ENCODE measurements at places on chromosomes 4 and X.

GRCh38 chr4:134668237-134668636, 466.6 kb upstream of the PABPC4L start:
- DNase-seq: no peak

DNA sequence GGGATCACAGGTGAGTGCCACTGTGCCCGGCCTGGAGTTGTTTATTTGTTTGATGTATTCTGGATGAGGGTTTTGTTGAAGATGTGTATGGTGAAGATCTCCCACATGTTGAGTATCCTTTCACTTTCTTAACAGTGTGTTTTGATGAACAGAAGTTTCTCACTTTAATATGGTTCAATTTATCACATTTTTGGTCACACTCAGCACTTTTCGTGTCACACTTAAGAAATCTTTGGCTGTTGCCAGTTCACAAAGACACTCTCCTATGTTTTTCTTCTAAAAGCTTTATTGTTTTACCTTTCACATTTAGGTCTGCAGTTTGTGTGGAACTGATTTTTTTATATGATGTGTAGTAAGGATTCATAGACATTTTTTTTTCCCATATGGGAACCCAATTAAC, 16.6 kb upstream of the ZNF185 start:
- no peak for DNase-seq

DNA sequence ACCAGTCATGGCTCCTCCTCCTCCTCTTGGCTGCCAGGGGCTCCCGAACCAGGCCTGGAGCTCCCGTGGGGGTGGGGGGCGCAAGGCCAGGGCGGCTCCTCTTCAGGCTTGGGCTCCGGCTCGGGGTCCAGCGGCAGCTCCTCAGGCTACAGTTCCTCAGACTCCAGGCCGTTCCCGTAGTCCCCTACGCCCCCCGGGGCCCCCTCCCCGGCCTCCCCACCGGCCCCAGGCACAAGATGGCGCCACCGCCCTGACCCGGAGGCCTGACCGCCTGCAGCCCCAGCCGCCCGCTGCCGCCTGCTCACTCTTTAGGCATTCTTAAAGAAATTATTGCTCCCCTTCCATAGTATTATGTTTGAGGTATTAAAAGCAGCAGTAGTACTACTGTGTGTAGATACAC, 54.5 kb downstream of the TAF1 start:
- DNase-seq: no peak

GRCh38 chr4:38802561-38803355, 1.8 kb downstream of the TLR1 start:
- DNase-seq: no peak

GRCh38 chr4:147044241-147044640, 98.6 kb upstream of the TTC29 start:
- no peak for DNase-seq

Measured in Ammon's horn (tissue), 1 donor.